ENCODE measurements at places on chromosomes 2 and 18.

- no peak for DNase-seq
These were observed 493.1 kb downstream of the NR4A2 start for GRCh38 chr2:155839436-155839835.

- no peak for DNase-seq
These were observed 13.0 kb downstream of the IMPA2 start for GRCh38 chr18:11994336-11994702.

- no peak for DNase-seq
These were observed 410.8 kb downstream of the PTPRM start for GRCh38 chr18:7977897-7978296.

DNA sequence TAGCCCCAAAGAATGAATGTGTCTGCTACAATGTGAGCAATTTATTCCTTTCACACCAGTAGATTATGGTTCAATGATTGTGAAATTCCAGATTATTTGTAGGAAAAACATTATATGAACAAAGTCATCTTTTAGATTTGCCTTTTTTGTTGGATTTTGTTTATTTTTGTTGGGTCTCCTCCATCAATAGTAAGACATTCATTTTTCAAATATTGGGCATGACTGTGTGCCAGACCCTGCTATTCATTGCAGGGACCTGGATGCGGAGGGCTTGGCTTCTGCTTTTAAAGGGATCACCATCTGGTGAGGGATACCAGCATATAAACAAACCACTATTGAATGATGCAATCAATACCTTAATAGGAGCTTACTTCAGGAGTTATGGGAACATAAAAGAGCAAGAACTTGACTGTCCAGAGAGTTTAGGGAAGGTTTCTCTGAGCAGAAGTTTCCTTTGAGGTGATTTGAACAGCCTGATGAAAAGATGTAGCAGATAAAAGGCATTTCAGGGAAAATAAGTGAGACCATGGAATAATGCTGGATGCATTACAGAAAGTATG is 486.7 kb downstream of the EPHA4 start:
- no peak for DNase-seq

DNA sequence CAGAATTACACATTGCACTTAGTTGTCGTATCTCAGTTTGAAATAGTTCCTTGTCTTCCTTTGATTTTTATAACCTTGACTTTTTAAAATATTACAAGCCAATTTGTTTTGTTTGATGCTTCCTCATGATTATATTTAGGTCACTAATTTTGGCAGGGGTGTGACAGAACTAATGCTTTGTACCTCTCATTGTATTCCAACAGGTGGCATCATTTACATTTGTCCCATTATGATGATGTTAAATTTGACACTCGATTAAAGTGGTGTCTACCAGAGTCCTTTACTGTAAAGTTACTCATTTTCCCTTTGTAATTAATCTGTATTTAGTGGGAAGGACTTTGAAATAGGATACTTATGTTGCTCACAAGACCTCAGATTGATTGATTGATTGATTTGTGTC is 21.5 kb upstream of the MFSD2B start:
- DNase-seq: no peak

GRCh38 chr18:10050956-10051355 is 137.1 kb downstream of the VAPA start:
- DNase-seq: no peak

GRCh38 chr2:135931776-135932443 is 53.5 kb downstream of the DARS1 start:
- DNase-seq: no peak

GRCh38 chr2:19878268-19879046 is 23.3 kb downstream of the TTC32 start:
- no peak for DNase-seq

GRCh38 chr18:30658306-30658705 is 384.2 kb downstream of the DSC3 start:
- DNase-seq: no peak

GRCh38 chr18:45723567-45724355 is at the start of gene SLC14A1:
Gene SLC14A1 (plus strand): TSS chr18:45724181. CDS start chr18:45730321, 6,140 bp downstream.
- no peak for DNase-seq

GRCh38 chr2:119490106-119490505 is 34.2 kb downstream of the SCTR start:
- DNase-seq: no peak

GRCh38 chr2:96802721-96803120 is 13.3 kb upstream of the CNNM3 start:
- DNase-seq: no peak

- DNase-seq: no peak
These were observed 354.7 kb upstream of the SMIM21 start for GRCh38 chr18:75782204-75782603.

DNA sequence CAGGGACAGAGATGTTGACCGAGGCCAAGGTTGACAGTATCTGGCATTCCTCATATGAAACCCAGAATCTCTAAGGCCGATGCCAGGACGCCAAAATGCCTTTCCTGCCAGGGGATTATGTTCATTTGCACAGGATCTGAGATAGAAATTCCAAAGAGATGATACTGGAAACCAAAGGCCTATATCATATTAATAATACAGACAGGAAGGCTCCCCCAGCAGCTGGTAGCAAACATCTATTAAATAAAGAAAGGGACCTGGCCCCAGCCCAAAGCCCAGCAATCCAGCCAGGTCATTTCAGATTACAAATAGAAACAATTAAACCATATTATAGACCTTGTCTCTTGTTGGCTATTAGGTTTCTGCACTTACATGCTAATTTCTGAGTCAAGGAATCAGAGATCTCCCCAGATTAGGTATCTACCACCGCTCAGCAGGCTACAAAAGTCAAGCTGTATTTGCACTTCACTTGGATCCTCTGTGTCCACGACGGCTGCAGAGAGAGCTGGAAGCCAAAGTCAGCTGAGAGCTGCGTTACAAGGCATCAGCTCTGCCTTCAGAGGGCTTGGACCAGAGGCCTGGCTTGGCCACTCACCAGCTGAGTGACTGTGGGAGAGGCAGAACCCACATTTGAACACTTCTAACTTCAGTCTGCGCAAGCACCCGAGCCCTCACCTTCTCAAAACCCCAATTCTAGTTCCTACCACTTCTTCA is 269.3 kb upstream of the SIX2 start:
- DNase-seq: no peak

- DNase-seq: no peak
These were observed 8.2 kb upstream of the FAM161A start for GRCh38 chr2:61862085-61862484.

All from right renal cortex interstitium (tissue), 3 donors.